SW 1271 (cell line): ENCODE measurements at places on chromosomes 2 and 18.

DNA sequence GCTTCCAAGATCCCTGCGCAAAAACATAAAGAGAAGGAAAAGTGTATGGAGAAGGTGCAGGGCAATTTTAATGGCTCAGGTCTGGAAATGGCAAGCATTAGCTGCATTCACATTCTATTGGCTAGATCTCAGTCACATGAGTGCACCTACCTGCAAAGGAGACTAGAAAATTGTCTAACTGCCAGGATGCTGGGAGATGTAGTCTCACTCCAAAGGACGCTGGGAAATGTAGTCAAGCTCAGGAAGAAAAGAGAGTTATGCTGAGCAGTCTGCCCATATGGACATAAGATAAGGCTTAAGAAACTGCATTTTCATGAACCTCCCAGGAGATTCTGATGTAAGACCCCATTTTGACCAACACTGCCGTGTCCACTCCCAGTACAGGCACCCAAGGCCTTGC is 9.5 kb upstream of the KLHL29 start:
- DNase-seq, result peak; percentile 31

DNA sequence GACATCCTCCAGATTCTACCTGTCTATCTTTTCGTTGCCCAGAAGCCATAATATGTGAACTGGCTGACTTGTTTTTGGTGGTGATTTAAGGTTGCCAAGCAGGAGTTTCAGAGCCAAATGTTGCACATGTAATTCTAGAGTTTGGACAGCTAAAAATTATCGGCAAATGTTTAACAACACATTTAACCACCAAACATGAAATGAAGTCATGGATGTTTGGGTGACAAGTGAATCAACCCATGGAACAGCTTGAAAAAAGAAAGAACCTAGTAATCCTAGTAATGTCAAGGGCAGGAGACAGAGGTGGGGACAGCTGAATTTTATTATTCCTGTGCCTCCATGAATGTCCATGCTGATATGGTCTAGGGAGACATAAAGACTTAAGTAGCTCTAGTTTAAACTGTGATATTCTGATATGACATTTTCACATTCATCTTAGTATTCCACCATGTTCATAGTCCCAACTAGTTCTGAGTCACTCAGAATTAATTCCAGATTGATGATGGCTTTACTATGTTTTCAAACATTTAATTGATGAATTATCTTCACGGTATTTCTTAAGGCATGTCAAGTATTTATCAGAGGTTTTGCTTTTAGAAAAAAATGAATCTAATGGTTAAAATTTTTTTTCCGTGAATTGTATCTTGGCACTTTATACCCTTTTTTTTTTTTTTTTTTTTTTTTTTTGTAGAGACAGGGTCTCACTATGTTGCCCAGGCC is 101.7 kb downstream of the SOCS6 start:
- no peak for DNase-seq

- no peak for DNase-seq
Measured at GRCh38 chr18:13246591-13246990, 28.0 kb downstream of the LDLRAD4 start.

- peak; percentile 10 for DNase-seq
Measured at GRCh38 chr2:177143444-177143843, 69.2 kb upstream of the HNRNPA3 start.

- no peak for DNase-seq
Measured at GRCh38 chr18:6414723-6415417, at the start of gene L3MBTL4. TSS of gene L3MBTL4 (minus strand) at chr18:6414911. CDS start at chr18:6311625, 103,286 bp downstream.

DNA sequence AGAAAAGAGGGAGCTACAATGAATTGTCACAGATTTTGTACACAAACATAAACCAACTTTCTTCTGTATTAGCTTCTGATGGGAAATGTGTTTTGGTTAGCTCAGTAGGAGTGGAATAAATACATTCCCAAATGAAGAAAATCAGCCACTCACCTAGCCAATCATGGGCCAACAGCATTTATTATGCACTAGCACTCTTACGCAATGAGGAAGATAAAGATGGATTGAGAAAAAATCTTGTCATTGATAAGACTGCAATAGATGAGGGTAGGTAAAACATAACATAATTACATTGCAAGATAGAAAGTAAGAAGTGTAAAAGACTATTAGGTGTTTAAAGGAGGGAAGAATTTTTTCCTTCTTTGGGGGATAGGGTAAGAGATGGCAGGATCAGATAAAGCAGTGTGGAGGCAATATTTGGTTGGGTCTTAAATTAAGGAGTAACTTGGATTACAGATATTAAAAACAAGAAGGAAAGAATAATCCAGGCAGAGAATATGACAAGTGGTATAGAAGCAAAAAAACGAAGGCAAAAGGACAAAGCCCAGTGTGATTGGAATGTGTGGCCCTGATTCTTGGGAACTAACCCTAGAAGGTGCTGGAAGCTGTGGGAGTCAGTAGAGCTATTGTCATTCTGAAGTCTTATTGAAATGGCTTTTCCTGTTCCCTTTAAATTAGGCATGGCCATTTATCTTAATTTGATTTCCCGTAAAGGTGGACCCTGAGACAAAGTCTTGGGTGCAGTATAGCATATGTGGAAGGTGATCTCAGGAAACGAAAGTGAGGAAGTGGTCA is 208.4 kb upstream of the MEX3C start:
- no peak for DNase-seq

- no peak for DNase-seq
Measured at GRCh38 chr2:178109813-178110212, 2.4 kb upstream of the RBM45 start.

- no peak for DNase-seq
Measured at GRCh38 chr2:220417503-220417902, 790.1 kb downstream of the SLC4A3 start.

DNA sequence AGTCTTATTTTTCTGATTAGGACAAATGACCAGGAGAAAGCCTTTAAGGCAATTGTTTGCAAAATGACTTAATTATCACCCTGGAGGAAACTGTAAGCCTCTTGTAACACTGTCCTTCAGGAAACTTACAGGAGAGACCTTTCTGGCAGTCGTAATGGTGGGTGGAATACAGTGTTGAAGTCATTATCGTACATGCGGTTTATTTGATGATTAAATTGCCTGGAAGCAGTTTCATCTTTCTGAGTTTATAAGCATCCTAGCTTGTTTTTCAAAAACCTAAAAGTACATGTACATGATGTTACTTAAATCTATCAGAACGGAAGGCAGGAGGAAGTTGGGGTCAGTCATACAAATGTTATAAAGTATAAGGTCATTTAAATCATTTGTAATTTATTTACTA is 86.2 kb upstream of the RAB27B start:
- no peak for DNase-seq

- no peak for DNase-seq
Measured at GRCh38 chr2:66235428-66235827, 199.5 kb upstream of the MEIS1 start.

DNA sequence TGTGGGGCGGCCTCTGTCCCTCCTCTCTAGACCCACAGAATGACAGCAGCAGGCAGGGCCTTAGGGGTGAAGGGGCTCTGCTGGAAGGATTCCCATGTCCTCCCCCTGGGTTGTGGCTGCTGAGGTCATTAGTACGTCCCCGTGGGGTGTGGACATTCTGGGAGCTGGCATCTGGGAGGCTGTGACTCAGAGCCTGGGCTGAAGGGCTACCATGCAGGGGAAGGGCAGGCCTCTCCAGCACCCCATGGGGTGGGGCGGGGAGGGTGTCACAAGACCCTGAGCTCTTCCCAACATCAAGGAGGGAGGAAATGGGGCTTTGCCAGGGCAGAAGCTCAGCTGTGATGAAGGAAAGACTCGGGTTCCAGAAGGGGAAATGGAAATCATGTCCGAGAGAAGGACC is 105.8 kb upstream of the SMAD2 start:
- no peak for DNase-seq

GRCh38 chr2:218123986-218124385 is 1.8 kb upstream of the CXCR2 start:
- no peak for DNase-seq

GRCh38 chr2:71880287-71880686 is 267.4 kb downstream of the CYP26B1 start:
- DNase-seq, result no peak

DNA sequence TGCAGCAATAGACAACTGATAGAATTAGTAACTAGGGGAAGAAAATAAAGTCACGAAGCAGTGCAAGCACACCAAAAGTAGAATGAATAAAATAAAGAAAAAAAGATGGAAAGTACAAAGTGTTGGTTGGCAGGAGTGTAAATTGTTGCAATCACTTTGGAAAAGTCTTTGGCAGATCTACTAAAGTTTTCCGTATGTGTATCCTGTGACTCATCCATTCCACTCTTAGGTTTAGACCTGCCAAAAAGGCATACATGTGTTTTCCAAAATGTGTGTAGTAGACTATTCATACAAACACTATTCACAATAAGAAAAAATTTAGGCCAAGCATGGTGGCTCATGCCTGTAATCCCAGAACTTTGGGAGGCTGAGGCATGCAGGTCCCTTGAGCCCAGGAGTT is 282.1 kb upstream of the FSIP2 start:
- DNase-seq, result no peak

DNA sequence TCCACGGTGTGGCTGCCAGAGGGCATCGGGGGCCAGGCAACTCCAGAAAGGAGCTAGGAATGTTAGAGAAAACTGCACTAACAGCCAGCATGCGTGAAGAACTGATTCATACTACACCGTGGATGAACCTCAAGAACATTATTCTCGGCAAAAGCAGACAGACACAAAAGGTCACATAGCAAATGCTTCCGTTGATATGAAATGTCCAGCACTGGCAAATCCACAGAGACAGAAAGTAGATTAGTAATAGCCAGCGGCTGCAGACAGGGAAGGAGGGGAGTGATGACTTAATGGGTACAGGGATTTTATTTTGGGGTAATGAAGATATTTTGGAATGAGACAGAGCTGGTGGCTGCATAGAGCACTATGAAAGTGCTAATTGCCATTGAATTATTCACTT is 37.4 kb downstream of the SCTR start:
- DNase-seq, result no peak

DNA sequence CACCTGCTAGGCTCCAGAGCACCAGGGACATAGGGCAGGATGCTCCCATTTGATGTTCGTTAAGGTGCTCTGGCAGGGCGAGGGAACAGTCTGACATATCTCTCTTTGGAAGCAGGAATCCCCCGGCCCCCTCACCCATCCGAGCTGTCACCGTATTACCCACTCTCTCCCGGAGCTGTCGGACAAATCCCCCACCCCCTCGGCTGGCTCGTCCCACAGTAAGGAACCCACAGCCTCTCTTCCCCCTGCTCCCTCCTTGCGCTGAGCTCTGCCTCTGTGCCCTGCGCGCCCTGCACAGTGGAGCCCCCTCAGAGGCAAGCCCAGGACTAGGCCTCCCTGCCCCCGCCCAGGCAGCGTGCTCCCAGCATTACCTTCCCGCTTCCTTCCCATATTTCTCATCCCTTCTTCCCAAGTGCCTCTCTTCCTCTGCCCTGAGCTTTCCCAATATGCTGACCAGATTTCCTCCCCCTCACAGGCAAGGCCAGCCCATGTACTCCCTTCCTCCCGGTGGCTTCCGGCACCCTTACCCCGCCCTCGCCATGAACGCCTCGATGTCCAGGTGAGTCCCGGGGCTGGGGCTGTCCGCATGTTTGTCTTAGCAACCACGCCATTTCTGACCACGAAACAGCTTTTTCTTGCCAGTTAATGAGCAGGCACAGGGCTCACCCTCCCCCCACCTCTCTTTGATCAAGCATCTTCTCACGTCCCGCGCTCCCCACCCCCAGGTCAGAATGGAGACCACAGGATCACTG is 23.8 kb downstream of the TGOLN2 start:
- DNase-seq, result no peak

DNA sequence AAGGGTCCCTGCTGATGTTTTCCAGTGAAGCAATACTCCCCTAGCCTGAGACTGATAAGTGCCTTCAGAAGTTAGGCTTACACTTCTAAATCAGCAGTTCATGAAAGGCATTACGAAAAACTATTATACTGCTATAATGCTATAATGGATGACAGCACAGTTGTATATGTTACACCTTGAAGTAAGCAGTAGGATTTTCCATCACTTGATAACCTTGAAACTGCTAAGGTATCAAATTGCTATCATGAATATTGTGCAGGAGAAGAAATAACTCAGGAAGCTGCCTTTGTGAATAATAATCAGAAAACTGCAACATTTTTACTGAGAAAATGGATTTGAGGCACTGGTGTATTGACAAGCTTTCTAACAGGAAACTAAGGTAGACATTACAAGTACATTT is 142.3 kb downstream of the HNMT start:
- no peak for DNase-seq

DNA sequence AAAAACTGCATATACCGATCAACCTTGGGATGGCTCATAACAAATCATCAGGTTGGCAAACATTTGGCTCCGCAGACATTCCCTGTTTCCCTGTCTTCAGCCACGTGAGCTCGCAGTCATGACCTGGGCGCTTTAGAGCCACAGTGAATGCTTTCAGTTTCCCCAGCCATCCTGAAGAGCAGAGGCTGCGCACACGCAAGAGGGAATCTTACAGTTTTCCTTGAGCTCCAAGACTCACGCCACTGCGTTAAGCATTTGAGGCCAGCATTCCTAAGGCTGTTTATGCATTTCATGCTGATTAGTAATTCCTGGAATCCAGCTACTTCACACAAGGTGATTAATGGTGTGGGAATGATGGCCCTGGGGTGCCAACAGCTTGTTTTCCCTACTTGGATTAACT is 95.1 kb downstream of the MTCL1 start:
- peak; percentile 71 for DNase-seq

DNA sequence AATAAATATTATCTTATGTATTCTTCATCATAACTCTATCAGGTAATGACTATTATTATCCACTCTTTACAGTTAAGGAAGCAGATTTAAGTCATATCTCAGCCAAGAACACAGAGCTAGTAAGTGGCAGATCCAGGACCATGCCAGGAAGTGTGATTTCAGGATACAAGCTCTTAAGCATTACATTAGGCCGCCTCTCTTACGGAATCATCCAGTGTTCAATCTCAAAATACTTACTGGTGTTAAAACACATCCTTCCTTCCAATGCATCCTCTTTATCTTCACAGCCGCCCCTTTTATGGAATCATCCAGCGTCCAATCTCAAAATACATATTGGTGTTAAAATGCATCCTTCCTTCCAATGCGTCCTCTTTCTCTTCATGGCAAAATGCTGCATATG is 14.7 kb upstream of the RGPD4 start:
- DNase-seq, result no peak

DNA sequence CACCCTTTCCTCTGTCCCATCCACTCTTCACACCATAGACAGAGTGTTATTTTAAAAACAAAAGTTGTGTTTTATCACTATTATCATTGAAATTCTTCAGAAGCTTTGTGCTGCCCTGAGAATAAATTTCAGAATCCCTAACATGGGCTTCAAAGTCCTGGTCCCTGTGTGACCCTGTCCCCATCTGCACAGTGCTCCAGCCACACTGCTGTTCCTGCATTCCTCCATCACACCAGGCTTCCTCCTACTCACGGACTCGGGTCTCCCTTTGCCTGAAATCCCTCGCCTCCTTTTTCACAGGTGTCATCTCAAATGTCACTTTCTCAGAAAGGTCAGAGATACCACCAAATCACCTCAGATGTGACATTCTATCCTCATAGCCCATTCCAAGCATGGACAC is 8.2 kb upstream of the DTNA start:
- no peak for DNase-seq

DNA sequence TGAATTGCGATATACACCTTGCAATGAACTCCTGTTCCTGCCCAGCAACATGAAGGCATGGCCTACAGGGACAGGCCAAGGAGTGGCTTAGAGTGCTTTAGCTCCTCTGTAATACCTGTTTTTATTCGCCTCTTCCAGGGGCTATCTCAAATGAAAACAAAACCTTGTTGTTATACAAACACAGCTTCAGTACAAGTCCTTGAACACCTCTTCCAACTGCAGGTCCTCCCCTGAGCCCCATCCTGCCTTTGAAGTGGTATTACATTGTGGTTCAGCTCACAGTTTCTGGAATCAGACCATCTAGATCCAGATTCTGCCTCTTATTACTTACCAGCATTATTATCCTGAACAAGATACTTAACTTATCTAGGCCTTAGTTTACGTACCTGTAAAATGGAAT is 83.0 kb upstream of the HNRNPA3 start:
- no peak for DNase-seq
